ENCODE measurements at places on chromosomes 7 and 10.

DNA sequence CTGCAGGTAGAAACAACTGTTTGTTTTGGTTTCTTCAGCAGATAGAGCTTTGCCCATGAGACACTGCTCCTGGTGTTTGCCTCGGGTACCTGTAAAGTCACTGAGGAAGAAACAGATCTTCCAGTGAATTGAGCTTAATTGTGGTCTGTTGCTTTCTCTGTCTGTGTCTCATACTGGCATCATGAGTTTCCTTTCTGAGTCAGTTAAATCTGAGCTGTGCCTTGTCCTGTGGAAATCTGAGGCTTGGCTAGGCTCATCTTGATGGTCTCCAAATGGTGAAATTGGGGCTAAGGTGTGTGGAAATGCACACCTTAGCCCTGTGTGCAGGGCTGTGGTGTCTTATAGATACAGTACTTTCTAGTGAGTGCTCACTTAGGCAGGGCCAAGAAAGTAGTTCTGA, 67.4 kb downstream of the GBF1 start:
- no peak for DNase-seq

DNA sequence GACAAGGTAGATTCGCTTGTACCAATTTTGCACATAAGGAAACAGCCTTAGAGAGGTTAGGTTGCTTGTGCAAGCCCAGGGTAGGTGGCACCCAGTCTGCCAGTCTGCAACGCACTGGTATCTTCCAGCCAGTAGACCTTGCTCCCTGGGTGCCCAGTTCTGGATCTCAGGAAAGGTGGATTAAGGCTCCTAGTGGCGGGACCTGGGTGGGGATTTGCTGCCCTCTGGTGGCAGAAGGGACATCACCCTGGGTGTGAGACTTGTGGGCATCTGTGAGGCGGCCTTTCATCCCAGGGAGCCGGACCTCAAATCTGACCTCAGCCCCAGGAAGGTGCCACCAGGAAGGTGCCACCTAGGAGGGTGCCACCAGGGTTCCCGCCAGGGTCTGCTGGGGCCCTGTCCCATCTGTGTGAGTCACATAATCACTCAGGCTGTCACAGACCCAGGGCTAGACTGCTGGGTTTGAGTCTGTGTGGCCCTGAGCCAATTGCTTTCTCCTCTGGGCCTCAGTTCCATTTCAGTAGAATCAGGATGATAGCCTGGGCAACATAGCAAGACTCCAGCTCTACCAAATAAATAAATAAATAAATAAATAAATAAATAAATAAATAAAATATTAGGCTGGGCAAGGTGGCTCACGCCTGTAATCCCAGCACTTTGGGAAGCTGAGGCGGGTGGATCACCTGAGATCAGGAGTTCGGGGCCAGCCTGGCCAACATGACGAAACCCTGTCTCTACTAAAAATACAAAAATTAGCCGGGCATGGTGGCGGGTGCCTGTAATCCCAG, 5.3 kb upstream of the PRKRIP1 start:
- peak; percentile 87 for DNase-seq

DNA sequence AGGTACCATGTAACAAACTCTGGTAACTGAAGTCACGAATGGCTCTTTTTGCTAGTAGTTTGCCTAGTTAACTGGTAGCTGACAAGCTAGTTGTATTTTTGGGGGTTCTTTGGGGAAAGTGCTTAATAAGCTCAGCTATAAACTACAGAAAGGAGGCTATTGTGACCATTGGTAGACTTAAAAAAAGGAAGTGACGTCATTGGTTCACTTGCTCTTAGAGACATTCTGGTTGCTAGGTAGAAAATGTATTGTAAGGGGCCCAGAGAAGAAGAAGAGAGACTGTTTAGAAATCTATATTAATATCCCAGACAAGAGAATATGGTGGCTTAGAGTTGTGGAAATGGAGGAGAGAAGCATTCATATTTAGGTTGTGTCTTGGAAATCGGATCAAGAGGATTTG, 103.0 kb downstream of the NXPH1 start:
- no peak for DNase-seq

DNA sequence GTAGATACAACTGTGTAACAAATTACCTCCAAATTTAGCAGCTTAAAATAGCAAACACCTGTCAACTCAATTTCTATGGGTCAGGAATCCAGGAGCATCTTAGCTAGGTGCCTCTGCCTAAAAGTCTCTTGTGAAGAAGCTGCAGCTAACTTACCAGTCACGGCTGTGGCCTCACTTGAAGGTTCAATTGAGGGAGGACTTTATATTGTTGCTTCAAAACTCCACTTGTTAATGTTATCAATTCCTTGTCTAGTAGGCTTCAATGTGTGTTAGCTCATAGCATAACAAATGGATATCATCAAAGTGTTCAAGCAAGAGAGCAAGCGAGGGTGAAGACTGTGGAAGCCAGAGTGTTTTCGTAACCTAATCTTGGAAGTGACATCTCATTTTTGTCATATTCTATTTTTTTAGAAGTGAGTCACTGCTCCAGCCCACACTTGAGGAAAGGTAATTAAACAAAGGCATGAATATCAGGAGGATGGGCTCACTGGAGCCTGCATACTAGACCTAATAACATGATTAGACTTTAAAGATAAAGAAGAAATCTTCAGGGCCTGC, 172.9 kb downstream of the SPAG6 start:
- DNase-seq = no peak

- DNase-seq = no peak
These were observed 60.0 kb downstream of the ENO4 start for GRCh38 chr10:116909307-116909706.

DNA sequence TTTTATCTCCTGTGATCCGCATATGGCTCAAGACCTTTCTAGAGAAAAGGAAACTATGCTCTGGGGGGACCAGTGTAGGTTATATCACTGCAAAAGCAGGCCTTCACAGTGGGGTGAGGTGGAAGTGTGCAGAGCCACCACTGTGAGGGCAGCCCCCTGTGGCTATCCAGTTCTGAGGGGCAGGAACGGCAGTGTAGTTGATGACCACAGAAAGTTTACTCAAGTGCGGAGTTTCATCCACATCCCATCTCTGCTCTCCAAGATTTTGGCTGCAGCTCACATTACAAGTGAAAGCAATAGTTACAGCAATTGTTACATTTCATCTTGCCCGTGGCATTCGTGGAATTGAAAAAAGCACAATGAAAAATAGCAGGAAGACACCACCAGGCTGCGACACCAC, 345.9 kb upstream of the GALNT17 start:
- DNase-seq = no peak

- DNase-seq = no peak
These were observed 109.3 kb upstream of the HPS1 start for GRCh38 chr10:98556061-98556460.

DNA sequence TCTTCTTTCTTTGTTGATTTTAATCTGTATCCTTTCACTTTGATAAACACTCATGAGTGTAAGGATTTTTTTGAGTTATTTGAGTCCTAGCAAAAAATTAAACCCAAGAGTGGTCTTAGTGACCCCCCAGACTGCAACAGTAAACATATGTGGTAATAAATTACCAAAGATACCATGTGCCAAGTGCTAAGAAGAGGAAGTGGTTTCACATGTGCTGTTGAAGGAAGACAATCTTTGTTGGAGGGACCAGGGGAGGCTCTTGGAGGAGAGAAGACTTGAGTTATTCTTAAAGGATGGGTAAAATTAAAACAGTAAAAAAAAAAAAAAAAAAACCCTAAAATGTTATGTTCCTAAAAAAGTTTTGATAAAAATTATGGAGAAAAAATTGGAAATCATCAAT, 150.2 kb downstream of the SEC23IP start:
- DNase-seq = no peak

DNA sequence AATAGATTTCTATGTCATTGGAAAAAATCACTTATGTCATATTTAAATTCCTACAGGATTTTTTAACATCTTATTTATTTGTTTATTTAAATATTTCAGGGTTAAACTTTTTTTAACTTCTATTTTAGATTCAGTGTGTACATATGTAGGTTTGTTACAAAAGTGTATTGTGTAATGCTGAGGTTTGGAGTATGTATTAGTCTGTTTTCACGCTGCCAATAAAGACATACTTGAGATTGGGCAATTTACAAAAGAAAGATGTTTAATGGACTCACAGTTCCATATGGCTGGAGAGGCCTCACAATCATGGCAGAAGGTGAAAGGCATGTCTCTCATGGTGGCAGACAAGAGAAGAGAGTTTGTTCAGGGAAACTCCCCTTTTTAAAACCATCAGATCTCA, 65.4 kb downstream of the MGAM2 start:
- no peak for DNase-seq

DNA sequence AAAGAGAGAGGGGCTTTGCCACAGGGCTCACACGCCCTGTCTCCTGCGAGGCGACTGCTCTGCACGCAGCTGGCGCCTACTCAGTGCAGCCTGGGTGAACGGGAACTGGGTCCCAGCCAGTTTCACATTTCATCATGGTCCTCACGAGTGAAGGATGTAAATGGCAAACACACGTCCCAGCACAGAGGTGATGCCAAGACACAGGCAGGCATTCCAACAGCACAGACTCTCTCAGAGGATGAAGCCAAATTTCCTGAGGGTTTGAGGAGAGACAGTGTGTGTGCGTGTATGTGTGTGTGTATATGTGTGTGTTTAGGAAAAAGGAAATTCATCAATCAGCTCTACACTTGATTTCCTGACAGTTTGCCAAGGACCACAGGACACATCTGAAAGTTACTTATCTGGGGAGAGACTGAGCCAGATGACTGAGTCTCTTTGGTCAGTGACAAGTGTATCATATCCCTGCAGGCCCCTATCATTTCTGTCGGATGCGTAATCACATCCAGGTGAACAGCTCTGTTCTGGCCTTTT, 53.9 kb downstream of the CHST15 start:
- no peak for DNase-seq

DNA sequence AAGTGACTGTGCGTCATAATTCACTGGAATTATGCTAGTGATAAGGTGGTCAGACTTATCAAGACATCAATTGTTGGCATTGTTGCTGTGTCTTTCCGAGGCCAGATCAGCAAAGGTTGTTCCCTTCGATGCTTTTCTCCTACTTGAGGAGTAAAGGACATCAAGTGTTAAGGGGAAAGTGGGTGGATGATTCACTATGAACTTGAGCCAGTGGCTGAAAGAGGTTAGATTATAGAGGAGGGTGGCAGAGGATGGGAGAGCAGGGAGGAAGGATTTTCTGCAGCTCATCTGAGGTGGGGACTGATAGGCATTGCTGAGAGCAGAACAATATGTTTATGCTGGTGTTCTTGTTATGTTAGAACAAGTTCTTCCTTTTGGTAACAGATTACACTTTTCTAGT, 131.4 kb upstream of the AGR3 start:
- DNase-seq = no peak

DNA sequence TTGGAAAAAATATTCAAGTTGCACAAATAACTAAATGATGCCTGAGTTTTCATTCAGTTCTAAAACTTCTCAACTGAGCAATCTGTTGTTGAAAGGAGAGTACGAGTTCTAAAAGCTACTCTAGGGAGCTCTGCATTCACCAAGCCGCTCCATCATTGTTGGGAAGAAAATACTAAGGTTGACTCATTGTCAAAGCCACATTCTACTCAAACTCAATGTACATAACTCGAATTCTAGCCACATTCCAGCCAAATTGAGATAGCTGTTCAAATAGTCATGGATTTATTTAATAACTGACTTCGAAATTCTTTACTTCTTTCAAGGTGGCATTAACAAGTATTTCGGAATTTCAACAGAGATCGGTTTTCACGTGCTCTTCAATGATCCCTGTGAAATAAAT, 63.4 kb downstream of the KIAA1217 start:
- no peak for DNase-seq

DNA sequence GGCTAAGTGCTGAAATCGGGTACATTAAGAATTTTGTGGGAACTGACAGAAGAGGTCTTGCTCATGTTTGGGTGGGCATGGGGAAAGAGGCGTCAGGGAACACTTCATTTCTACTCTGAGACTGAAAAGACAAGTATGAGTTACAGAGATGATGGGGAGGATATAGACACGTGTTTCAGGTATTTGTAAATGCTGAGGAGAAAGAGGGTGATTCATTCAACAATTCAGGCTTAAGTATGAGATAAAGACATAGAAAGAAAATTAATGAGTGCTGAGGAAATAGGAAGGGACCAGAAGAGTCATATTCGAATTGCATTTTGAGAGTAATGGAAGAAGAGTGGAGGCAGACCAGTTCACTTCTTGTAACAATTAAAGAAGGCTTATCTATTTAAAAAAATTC, 143.6 kb downstream of the HBP1 start:
- no peak for DNase-seq

GRCh38 chr7:90391488-90391887, 11.8 kb upstream of the CLDN12 start:
- no peak for DNase-seq

GRCh38 chr7:90816511-90817142, 220.5 kb downstream of the CDK14 start:
- no peak for DNase-seq

DNA sequence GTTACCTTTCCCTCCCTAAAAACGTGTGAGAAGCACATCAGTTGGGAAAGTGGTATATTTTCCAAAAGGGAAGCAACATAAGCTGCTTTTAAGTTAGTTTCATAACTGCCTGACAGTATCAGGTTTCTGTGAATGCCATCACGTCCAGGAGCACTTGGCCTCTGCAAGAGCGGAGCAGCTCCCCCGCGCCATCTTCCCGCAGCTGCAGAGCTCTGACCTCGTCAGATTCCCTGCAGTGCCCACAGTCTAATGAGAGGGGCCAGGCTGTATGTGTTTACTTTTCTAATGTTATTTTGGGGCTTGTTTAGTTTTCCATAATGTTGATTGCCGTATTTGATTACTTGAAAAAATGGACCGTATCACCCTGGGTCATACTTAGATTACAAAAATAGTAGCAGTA, 74.2 kb downstream of the MGMT start:
- no peak for DNase-seq

DNA sequence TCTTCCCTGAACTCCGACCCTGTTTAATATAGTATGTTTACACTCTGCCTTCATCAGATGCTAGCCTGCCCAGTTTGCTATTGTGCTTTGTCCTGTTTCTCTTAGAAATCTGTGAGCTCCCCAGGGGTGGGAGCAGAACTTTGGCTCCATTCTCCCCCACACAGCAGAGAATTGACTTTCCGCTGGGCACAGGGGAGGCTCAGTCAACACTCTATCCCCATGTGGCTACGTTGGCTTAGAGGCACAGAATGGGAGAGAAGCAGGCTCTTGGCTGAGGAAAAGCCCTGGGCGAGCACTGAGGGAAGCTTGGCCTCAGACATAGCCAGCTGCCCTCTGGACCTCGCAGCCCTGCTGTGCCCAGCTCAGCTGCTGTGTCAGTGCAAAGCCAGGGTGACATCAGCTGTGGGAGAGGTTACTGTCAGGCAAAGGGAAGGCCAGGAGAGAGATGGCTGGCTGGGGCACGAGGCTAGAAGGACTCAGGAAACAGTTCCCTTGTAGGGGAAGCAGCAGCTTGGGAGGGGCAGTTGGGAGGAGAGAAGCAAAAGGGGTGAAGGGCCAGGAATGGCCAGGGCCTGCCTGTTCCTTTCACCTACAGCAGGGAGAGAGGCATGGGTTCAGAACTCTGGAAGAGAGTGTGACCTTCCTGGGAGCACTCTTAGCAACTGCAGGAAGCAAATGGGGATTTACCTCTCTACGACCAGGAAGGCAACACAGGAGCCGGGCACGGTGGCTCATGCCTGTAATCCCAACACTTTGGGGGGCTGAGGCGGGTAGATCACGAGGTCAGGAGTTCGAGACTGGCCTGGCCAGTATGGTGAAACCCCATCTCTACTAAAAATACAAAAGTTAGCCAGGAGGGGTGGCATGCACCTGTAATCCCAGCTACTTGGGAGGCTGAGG, 5.8 kb upstream of the SCD start:
- no peak for DNase-seq
